ENCODE measurements at places on chromosomes 6 and 20.

- DNase-seq, result no peak
Measured at GRCh38 chr20:49915118-49915379, 280 bp downstream of the SPATA2 start.

DNA sequence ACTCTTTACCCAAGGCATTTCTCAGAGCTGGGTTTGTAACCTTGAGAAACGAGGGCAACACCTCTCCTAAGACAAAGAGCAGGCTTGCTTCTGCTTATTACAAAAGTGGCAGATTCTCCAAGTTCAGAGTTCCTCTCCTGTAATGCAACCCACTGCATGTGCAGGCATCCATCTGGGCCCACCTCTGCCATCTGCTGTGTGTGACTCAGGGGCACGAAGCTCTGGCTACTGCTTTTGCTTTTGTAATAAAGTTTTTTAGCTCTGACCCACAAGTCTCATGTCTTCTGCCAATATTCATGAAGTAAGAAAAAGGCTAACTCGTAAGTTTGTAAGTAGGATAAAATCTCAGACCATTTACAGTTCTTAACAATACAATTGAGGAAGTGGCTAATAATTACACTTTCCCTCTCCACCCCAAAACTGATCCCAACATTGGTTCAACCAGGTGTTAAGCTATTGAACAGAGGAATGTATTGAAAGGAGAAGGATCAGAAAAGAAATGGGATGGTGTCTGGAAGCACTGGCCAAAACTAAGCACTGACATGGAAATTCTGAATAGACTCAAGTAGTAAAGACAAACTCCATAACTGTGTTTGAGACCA is 51.7 kb upstream of the SMLR1 start:
- no peak for DNase-seq

DNA sequence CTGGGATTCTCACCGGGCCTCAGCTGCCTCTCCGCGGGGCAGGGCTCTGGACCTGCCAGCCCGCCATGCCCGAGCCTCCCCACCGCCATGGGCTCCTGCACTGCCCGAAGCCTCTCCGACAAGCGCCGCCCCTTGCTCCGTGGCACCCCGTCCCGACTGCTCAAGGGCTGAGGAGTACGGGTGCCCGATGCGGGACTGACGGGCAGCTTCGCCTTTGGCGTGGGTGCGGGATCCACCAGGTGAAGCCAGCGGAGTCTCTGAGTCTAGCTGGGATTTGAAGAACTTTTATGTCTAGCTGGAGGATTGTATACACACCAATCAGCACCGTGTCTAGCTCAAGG is 5.3 kb upstream of the RANBP9 start:
- DNase-seq, result no peak

DNA sequence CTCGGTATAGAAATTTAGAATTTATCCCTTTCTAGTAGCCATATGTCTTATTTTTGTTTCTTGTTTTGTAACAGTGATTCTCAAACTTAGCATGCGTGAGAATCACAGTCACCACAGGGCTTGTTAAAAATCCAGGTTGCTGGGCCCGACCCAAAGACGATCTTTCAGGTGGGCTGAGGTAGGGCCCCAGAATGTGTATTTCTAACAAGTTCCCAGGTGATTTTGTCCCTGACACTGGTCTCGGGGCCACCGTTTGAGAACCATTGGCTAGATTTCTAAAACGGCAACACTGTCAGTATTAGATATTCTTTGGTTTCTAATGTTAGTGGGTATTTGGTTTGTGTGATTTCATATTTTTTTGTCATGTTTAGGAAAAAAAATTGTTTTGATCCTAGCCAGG is 9.9 kb downstream of the PFDN4 start:
- DNase-seq, result no peak

- no peak for DNase-seq
Measured at GRCh38 chr6:31129130-31129529, 8.9 kb upstream of the CDSN start.

DNA sequence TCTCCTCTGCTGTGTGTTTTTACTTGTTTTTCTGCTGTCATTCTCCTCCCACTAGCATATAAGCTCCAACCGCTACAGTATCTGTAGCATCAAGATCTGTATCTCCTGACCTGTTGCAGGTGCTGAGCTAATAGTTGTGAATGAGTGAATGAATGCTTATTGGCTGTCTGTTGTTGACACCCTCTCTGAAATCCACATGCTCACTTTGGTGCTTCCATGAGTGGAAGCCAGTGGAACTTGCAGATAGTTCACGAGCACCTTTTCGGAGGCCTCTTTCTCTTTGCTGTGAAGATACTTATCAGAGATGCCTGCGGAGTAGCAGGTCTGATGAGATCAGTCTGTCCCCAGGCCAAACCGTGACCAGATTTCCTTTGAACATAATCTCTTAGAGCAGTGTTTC is 117.3 kb downstream of the EYA2 start:
- no peak for DNase-seq

DNA sequence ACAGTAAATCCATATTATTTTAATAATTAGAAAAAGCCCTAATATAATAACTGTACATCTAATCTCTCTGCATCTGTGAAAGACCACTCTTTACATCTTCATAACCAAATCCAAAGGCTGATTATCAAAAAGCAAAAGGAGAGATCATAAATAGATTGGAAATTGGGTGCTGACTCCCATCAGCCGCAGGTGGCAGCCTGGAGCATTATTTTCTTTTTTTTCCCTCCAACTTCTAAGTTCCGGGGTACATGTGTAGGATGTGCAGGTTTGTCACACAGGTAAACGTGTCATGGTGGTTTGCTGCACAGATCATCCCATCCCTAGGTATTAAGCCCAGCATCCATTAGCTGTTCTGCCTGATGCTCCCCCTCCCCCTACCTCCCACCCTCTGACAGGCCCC is 30.5 kb downstream of the LRP11 start:
- DNase-seq, result no peak

- no peak for DNase-seq
Measured at GRCh38 chr6:167700199-167700598, 126.5 kb upstream of the AFDN start.

GRCh38 chr20:23441850-23442313 is 2.4 kb downstream of the CSTL1 start:
- peak; percentile 68 for DNase-seq

- no peak for DNase-seq
Measured at GRCh38 chr6:135141728-135142127, 39.4 kb upstream of the MYB start.

GRCh38 chr6:14903176-14904038 is 342.5 kb upstream of the JARID2 start:
- DNase-seq, result no peak

GRCh38 chr20:63697868-63698545 is 1.6 kb downstream of the TNFRSF6B start:
- no peak for DNase-seq

DNA sequence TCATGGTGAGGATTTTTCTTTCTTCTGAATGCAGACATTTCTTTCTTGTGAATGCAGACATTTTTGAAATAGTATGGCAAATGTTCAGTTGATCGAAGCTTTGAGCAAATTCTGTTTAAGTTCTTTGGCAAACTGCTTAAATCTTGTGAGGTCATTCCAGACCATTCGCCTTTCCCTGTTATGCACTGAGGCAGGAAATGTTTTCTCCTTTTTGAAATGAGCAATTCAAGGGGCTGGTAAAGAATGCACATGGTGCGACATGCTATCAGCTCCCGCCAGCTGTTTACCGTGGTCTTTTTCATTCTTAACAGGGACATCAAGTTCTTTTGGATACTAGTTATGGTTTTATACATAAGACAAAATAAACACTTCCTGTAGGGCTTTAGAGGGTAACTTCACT is 112.0 kb upstream of the CCN2 start:
- DNase-seq, result no peak
